ENCODE measurements at places on chromosomes 12 and 14.

GRCh38 chr14:74858022-74858421, 17.9 kb downstream of the PROX2 start:
- DNase-seq: no peak

DNA sequence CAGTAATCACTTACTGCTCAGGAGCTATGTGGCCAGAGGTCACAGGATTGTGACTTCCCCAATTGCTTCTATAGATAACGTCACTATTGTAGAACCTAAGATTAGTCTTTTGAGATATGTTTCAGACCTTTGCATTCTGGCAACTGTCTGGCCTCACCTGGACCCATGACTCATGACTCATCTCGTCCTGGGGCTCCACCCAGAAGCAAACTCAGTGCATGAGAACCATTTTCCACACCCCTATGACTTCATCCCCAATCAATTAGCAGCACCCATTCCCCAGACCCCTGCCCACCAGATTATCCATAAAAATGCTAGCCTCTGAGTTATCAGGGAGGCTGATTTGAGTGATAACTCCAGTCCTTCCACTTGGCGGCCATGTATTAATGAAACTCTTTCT, 186.9 kb downstream of the EMP1 start:
- DNase-seq: no peak

- DNase-seq: no peak
Measured at GRCh38 chr14:101504096-101504948, 57.0 kb upstream of the DIO3 start.

DNA sequence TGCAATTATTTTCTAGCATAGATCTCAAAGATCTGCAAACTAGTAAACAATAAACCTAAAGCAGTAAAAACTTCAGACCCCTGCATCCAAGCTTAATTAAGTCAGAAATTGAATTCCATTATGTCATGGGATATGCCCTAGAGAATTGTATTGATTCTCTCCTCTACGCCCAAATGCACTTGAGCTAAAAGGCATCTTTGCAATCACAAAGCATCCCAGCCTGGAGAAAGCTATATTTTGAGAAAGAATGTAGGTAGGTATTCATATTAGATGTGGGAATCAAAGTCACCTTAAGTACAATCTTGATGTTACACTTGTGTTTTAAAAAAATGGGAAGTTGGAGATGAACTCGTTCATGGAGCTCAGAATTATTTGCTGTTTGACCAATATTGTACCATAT, 386.7 kb downstream of the ADAMTS20 start:
- no peak for DNase-seq

DNA sequence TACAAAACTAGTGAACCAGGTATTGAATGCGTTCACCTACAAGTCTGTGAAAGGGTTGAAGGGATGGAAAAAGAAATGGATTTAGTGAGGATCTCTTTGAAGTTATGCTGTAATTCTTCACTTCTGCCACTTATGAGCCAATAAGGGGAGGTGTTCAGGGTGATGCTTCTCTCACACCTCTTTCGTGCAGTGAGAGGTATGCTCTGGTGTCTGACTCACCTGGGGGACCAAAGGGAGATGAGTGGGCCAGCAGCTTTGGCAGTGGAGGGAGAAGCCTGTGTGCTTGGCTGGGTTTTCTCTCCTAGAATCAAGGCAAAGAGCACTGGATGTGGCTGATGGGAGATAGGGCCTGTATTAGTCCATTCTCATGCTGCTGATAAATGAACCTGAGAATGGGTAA, 45.4 kb downstream of the E2F7 start:
- DNase-seq: no peak

DNA sequence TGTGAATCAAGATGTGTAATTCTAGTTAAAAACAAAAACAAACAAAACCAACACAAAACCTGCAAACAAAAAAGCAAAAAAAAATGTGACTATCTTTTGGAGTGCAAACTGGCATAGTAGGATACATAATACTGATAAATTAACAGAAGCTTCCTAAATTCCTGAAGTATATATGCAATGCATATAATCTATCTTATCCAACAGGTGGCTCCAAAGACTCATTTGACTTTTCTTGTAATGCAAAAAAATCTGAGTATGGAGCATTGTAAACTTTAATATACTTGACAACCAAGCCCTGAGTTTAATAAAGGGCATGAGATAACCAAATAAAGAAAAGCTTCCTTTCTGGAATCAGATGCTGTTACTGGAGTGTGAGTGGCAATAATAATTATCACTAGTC, 1003.6 kb downstream of the FSCB start:
- no peak for DNase-seq

- DNase-seq: no peak
Measured at GRCh38 chr14:35254736-35255135, 37.4 kb upstream of the PSMA6 start.

- DNase-seq: no peak
Measured at GRCh38 chr12:53376747-53377146, 3.2 kb upstream of the SP1 start.

- no peak for DNase-seq
Measured at GRCh38 chr14:71107921-71108320, 200.7 kb downstream of the PCNX1 start.

DNA sequence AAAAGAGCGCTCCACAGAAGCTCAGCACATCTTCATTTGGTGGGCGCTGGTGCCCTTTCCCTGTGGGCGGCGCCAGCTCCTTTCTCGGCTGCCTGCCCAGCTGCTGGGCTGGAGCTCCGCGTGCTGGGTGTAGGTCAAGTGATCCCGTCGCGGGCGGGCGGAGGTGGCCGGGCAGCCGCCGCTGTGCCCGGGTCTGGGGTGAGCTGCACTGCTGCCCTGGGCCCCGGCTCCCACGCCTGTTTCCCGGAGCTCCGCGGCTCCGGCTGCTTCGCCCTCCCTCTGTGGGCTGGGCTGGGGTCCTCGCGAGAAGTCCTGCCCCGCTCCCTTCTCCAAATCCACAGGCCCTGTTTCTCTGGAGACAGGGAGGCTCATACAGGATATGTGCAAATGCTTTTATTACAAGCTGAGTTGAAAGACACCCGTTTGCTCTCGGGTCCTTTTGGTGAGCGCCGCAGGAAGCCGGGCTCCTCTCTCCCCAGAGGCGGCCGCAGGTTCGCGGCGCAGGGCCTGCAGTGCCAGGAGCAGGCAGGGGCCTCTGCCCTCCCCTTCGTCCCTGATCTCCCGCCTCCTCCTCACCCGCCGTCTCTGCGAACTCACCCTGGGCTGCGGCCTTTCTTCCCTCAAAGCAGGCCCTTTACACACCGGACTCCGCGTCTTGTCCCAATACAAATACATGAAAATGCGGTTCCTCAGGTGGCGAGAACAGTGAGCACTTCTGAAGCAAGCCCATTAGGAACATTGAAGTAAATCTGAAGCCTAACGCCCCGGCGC, 67.8 kb upstream of the CAPRIN2 start:
- DNase-seq: peak; percentile 46

DNA sequence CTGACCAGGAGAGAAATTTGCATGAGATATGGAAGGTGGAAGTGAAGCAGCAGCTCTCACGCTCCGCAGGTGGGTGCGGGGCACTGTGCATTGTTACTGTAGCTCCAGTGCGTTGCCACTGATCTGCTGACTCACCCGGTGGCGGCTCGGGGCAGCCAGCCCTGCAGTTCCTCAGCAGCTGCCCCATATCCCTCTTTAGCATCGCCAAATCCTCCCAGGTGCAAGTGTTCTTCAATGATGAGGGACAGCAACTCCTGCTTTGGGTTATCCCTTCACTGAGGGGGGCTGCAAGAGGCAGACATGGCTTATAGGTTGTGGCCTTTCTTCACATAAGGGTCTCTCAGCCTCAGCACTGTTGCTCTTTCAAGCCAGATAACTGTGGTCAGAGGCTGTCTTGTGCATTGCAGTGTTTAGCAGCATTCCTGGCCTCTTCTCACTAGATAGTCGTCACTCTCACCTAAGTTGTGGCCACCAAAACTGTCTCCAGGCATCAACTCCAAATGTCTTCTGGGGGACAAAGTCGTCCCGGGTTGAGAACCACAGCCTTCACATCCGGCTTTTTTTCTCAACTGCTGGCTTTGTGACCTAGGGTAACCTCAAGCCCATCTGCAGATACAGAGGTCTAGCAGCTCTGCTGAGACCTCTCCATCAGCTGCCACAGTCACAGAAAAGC, 180.8 kb downstream of the EFCAB11 start:
- peak; percentile 65 for DNase-seq

Measured in astrocyte (in vitro differentiated cells and primary cell).